Lung microvascular endothelial cell (primary cell): ENCODE measurements at places on chromosomes 11 and 22. TPM values are rescaled to one million over a fixed set of nuclear protein-coding genes. Genes with fewer than 3 reads are reported as not detected.

The AIFM3 gene
- total RNA-seq: not detected in 2 replicates

The ASRGL1 gene
- 10.5 and 33.3 TPM in 2 replicates for total RNA-seq

The TUBA8 gene
- total RNA-seq: 0.20 and 0.65 TPM in 2 replicates

The TYR gene
- total RNA-seq: not detected in 2 replicates

The CEND1 gene
- total RNA-seq: under 0.01 TPM in 2 replicates

The OR8D4 gene
- total RNA-seq: not detected in 2 replicates

The OR4A16 gene
- not detected in 2 replicates for total RNA-seq

The INCENP gene
- 9.9 and 14.6 TPM in 2 replicates for total RNA-seq

The KDM4D gene
- total RNA-seq: 0.20 and 0.22 TPM in 2 replicates

The VEGFB gene
- 13.3 and 22.4 TPM in 2 replicates for total RNA-seq

The C1QTNF5 gene
- total RNA-seq: 65.6 and 93.1 TPM in 2 replicates

The IL17REL gene
- under 0.01 TPM in 1 of 2 replicates, not detected in the other for total RNA-seq

The ROBO3 gene
- total RNA-seq: 5.7 and 14.7 TPM in 2 replicates

The BAIAP2L2 gene
- total RNA-seq: under 0.01 TPM in 2 replicates

The SLC17A6 gene
- not detected in 2 replicates for total RNA-seq

The SPDYC gene
- not detected in 2 replicates for total RNA-seq

The SPON1 gene
- under 0.01 TPM in 2 replicates for total RNA-seq

The NDUFS8 gene
- 106 and 107 TPM in 2 replicates for total RNA-seq

The DAGLA gene
- total RNA-seq: 1.5 and 3.0 TPM in 2 replicates

The PAMR1 gene
- 0.22 TPM in 1 of 2 replicates, not detected in the other for total RNA-seq

The LRRC74B gene
- not detected in 2 replicates for total RNA-seq

The OR8D1 gene
- not detected in 2 replicates for total RNA-seq

The TIRAP gene
- total RNA-seq: 2.6 and 4.2 TPM in 2 replicates

The HOATZ gene
- total RNA-seq: not detected in 2 replicates

The BIK gene
- total RNA-seq: 0.79 and 1.1 TPM in 2 replicates

The NXPE2 gene
- total RNA-seq: not detected in 2 replicates

The C22orf39 gene
- 17.0 and 26.6 TPM in 2 replicates for total RNA-seq

The C11orf91 gene
- total RNA-seq: under 0.01 TPM in 1 of 2 replicates, not detected in the other

The IL10RA gene
- total RNA-seq: not detected in 2 replicates

The TRIM48 gene
- not detected in 2 replicates for total RNA-seq

The GSTP1 gene
- total RNA-seq: 638 and 947 TPM in 2 replicates
